ENCODE measurements at places on chromosomes 5 and 9.

- no peak for DNase-seq
Observed at GRCh38 chr5:37975531-37975930, 135.7 kb upstream of the GDNF start.

DNA sequence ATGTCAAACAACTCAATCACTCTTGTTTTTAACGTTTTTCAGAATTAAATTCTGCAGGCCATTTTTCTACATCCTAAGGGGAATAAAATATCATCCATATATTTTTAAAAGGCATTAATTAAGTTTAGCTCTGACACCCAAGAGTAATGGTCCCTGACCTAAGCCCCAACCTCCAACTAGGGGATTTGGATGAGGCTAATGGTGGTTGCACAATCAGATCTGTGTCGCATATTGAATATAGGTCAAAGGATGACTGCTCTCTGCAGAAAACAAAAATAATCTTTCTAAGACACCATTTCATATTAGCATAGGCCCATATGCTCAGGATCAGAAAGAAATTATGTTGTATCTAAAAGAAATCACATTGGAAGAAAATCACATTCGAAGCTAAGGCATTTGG is 20.7 kb downstream of the CDH6 start:
- no peak for DNase-seq

DNA sequence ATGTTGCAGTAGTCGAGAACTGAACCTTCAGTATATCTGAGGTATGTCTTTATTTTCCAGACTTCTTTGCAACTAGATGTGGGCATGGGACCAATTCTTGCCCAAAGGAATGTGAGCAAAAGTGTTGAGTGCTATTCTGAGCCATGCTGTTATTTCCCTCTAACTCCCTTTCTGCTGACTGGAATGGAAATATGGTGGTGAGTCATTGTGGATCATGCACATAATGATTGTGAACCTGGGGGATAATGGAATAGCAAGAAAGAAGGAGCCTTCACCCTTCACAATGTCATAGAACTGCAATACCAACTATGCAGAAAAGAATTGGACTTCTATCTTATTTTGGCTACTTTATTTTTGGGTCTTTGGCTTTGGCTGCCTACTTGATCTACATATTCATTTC is 10.3 kb upstream of the DOCK2 start:
- DNase-seq: no peak

DNA sequence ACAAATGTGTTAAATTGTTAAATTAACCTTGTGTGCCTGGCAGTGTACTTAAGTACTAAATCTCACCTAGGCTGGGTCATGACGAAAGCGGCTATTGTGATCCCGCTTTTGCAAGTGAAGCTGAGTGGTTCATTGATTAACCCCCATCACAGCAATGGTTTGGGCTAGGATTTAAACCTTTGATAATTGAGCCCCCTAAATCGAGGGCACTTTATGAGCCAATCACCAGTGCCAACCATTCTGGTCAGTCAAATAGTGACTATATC is 22.8 kb downstream of the HNRNPK start:
- DNase-seq: no peak

DNA sequence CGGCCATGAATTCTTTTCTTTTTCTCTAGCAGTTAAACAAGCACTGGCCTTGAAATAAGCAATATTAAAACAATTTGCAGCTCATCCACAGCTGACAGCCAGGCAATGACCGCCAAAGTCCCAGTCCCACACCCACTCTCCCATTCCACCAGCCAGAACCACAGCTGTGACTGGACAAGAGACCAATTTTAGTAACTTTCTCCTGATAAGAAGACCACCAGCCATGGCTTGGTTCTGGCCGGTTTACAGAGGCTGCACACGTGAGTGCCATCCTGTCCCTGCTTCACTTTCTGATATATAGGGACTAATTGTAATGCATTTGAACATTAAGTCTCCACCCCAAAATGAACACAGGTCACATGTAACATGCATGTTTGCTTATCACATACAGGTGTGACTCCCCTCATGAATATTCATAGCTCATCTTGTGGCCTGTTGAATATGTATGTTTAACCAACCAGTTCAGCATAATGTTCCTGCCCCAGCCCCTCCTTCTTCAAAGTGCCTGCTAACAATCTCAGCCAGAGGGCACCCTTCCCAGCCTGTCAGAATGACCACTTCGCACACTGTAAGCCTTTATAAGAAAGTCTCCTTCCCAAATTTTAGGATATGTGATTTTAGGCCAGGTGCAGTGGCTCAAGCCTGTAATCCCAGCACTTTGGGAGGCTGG is 23.9 kb upstream of the FANCC start:
- DNase-seq: no peak
